ENCODE measurements at places on chromosomes 2 and 18.

GRCh38 chr18:183769-184168 lies 25.4 kb downstream of the USP14 start:
- no peak for DNase-seq

GRCh38 chr18:924987-925386 lies 20.3 kb downstream of the ADCYAP1 start:
- DNase-seq, result no peak

DNA sequence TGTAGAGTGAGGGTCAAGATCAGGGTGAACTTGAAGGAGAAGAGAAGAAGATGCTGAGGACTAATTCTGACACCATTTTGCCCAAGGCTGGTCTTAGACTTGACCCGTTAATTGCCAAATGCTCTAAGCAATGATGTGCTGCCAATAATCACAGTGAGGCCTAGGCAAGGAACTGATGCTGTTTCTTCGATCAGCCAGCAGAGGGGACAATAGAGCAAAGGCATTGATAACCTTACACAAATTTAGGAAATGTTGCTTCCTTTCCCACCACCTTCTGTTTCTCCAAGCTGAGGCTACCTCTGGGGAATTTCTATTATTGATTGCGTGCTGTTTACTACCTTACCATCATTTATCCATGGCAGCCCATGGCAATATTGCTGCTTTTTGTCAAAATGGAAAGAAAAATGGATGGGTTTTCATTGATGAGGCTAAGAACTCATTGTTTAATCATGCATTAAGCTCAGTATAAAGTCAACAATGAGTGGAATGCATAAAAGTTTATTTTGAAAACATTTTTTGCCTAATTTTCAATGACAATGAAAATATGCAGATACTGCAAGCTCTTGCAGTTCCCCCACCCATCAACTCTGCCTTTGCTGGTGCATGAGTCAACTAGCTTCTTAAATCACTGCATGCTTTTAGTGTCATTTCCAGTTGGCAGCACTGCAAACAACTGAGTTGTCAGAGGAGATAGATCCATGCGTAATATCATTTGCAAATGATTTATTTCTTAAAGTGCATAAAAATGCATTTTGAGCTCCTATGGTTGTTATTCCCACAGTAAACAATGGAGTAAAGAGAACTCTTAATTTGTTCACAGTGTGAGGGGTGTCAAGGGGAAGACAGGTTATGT lies 116.4 kb upstream of the NYAP2 start:
- DNase-seq, result no peak

DNA sequence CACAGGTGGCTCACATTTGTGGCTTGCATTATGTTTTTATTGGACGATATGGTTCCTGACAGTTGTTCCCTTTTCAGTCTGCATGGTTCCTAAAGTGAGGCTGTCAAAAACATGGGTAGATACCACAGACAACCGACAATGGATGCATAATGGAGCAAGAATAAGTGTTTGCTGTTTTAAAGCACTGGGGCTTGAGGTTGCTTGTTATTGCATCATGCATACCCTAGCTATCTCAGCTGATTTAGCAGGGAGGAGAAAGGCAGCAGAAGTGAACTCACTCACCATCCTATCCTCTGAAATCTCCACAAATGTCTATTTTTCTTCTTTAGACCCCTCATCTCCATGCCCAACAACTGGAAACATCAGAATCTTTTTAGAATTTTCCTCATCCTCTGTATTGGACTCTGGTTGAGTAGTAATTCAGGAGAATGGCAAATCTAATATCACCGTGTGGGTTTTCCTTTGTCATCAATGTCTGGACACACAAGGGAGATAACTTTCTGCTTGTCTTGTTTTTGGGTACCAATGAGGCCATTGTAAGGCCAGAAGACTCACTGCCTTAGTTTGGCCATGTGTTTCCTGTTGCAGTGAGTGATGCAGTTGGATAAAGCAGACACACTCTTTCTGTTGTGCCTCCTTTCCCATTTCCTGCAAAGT lies 46.7 kb downstream of the FBXO48 start:
- no peak for DNase-seq

GRCh38 chr2:10770956-10771750 lies 41.4 kb downstream of the PDIA6 start:
- DNase-seq, result no peak

- no peak for DNase-seq
These were observed 6.9 kb downstream of the CEP68 start for GRCh38 chr2:65062843-65063825.

DNA sequence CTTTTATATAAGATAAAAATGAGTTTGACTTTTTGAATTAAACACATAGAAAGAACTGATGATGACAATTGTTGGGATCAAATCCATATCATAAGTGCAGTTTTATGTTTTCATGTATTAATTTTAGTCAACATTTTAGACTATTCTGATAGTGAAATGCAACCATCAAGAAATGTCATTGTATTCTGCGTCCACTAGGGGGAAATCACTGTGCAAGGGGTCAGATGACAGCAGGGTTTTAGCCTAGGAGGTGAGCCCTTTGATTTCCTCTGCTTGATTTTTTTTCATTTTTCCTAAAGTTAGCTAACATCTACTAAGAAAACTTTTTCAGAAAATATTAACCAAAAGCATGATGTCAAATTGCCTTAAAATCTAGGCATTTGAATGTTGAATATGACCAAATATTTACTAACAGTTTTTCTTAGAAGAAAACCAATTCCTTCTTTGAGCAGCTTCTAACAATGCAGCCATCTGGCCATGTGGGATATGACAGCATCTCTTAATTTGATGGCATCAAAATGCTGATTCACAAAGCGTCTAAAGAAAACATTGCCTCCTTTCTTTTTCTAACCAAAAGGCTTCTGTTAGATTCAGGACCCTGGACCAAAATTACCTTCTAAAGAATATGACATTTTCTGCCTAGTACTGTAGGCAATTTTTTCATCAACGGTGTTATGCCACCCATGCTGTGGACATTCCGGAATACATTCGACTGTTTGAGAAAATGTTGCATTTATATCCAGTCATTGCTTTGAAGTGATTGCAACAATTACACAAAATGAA lies 141.5 kb downstream of the SPHKAP start:
- DNase-seq, result no peak

GRCh38 chr2:47460766-47461165 lies 57.8 kb downstream of the MSH2 start:
- no peak for DNase-seq

- DNase-seq, result no peak
These were observed 21.0 kb downstream of the PAX8 start for GRCh38 chr2:113257516-113258264.

- DNase-seq, result no peak
These were observed 262.6 kb downstream of the MREG start for GRCh38 chr2:215750763-215751162.

DNA sequence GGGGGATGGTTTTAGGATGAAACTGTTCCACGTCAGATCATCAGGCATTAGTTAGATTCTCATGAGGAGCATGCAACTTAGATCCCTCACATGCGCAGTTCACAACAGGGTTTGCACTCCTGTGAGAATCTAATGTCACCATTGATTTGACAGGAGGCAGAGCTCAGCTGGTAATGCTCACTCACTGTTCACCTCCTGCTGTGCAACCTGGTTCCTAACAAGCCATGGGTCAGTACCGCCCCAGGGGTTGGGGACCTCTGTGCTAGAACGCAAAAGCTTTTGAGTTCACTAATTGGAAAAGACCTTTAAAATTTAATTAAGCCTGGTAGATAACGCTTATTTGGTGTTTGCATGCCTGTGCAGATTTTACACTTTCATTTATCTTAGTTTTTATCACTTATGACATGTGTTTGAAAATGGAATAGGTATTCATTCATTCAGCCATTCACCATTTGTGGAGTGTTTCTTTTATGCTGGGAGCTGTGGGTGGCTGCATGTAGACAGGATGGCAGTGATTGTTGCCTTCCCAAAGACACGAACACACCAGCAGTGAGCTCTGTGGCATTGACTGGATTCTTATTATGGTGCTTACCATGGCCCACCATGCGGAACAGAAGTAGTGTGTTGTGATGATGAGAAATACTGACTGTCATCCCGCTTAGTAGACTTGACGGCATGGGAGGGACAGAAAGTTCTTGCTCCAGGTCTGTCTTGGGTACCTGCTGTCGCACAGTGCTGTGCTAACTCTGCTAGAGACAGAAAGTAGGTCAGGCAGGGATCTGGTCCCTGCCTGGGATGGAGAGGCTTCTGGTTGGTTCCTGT lies 6.4 kb downstream of the RAB31 start:
- no peak for DNase-seq

- no peak for DNase-seq
These were observed 172.9 kb downstream of the WDR7 start for GRCh38 chr18:56823986-56824565.

GRCh38 chr18:74996996-74997395 lies 211.9 kb downstream of the PTGR3 start:
- no peak for DNase-seq

DNA sequence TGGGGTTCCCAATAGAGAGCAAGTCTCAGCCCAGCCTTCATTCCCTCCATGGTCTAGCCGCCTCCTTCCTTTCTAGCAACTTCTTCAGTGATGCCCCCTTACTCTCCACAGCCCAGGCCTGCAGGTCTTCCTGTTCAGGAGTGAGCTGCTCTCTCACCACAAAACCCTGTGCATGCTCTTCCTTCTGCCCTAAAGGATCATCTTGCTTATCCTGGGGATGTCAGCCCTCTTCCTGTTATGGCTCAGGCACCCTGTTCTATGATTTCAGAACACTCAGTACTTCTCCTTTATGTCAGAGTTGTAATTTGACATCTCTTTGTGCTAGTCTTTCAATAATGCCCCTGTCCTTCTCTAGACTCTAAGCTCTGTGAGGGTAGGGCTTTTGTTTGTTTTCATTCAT lies 19.4 kb downstream of the TMEM178A start:
- no peak for DNase-seq

- DNase-seq, result no peak
These were observed 6.4 kb upstream of the NPAS2 start for GRCh38 chr2:100813527-100813926.

DNA sequence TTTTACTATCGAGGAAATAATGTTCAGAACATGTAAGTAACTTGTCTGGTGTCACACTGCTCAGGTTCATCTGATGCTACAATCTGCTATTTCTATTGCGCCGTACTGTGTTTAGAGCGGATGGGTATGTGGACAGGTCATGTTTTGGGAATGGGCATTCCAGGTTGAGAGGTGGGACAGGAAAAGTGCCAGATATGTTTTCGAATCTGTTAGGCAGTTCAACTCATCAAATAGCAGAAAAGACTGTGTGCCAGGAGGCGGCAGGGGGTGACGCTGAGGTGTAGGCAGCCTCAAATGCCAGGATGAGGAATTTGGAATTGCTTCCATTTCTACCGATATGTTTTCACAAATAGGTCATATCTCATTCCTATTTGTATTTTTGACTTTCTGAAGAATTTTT lies 123.8 kb downstream of the HRH4 start:
- DNase-seq, result no peak

GRCh38 chr2:220887271-220887870 lies 684.7 kb downstream of the EPHA4 start:
- no peak for DNase-seq

DNA sequence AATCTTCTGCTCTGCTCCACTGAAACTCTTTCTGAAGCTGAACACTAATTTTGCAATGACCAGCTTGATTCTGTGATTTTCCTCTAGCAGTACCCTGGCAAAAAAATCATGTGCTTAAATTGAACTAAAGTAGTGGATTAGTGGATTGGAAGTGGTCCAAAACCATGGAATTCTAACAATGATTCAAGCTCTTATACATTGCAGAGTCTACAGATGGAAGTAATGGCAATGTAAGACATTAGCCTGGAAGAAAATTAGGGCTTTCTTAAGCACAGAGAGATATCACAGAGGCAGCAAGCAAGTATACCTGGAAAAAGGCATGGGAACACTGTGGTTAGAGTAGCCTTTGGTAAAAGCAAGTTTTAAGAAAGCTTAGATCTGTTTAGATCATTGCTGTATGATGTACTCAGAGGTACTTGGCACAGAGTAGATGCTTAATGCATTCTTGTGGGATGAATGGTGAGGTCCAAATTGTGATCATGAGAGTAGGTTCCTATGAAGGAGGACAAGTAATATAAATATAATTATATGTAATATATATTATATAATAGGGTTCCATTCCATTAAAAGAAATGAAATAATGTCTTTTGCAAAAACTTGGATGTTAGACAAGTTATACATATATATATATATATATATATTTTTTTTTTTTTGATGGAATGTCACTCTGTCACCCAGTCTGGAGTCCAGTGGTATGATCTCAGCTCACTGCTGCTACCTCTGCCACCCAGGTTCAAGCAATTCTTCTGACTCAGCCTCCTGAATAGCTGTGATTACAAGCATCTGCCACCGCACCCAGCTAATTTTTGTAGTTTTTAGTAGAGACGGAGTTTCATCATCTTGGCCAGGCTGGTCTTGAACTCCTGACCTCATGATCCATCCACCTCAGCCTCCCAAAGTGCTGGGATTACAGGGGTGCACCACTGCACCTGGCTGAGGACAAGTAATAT lies 172.2 kb upstream of the SCN7A start:
- no peak for DNase-seq

DNA sequence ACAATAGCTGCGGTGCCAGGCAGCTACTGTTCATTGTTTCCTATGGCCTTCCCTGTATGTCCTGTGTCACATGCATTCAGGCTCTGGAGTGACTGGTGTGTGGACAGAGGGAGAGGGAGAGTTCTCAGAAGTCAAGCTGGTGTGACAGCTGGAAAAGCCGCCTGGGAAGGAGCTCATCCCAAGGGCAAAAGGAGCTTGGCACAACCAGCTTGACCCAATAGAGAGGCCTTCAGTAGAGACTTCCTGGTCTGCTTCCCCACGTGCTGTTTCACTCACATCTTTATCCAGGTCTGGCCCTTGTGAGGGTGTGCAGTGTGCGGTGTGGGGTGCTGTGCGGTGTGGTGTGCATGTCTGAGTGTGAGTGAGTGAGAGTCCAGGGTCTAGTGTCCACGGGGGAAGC lies 11.1 kb upstream of the NT5DC4 start:
- DNase-seq, result no peak

DNA sequence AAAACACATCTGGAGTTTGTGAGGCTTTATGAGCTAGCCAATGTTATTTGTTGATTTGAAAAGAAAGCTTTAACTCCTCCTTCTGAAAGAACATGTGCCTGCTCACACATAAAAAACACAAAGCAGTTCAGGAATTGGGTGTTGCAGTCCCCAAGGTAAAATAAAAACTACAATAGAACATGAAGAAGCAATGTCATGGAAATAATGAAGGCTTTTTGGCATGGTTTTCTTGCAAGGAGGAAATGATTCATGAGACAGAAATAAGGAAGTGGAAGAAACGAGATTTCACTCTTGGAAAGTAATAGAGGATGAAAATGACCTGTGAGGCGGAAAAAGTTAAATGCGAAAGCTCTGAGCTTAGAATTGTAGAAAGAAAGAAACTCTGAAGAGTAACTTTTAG lies 81.1 kb downstream of the TRIB2 start:
- no peak for DNase-seq

- no peak for DNase-seq
These were observed 465.6 kb upstream of the SLC14A2 start for GRCh38 chr18:45149712-45150111.

DNA sequence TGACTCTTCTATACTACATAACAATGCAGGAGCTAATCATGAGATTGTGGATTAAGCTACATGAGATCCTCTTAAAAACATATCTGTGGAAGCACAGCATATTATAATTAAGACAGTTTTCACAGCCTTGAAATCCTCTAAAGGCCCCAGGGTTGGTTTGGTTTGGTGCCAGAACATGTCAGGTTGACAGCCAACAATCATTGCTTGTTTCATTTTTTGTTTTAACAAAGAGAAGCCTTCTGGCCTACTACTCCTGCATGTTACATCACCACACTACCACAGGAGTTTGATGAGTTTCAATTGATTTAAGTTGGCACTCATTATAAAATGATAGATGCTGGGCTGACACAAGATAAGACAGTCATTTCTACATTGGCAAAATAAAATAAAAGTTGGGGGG lies 255.9 kb upstream of the ERBB4 start:
- DNase-seq, result no peak
